ENCODE measurements at places on chromosomes 7 and 10.

DNA sequence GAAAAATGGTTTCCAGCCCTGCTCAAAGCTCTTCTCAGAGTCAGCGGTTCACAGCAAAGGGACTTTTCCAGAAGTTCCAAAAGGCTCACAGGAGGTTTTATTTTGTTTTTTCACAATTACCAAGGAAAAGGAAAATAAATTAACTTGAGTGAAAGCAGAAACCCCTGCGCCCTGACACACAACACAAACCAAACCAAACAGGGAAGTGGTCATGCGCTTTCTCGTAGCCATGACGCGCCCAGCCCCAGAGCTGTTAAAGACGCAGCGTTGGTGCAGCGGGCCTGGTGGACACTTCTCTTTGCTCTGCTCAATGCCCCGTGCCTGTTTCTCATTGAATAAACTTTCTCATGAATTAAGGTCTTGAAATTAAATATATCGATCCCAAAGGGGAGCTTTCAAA, 134.4 kb upstream of the LYZL2 start:
- no peak for DNase-seq

DNA sequence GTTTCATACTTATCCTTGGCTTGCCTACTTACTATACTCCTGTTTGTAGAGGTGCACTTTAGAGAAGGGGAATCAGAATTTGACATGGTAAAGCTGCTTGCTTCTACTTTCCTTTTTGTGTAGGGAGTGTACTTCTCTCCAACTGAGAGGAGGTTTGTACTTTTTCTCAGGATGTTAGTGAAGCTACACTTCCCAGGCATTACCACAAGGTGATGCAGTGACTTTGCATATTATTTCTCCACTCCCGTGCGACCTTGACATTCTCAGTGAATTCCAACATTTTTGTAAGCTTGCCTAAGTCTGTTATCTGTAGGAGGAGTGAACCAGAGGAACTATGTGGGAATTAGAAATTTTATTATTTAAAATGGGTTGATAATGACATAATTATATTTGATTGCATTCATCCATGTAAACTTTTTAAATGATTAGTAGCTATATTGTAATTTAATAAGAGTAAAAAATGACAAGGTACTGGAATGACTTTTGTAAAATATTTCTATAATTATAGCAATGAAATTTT, 5.2 kb downstream of the TAX1BP1 start:
- DNase-seq, result peak; percentile 46

DNA sequence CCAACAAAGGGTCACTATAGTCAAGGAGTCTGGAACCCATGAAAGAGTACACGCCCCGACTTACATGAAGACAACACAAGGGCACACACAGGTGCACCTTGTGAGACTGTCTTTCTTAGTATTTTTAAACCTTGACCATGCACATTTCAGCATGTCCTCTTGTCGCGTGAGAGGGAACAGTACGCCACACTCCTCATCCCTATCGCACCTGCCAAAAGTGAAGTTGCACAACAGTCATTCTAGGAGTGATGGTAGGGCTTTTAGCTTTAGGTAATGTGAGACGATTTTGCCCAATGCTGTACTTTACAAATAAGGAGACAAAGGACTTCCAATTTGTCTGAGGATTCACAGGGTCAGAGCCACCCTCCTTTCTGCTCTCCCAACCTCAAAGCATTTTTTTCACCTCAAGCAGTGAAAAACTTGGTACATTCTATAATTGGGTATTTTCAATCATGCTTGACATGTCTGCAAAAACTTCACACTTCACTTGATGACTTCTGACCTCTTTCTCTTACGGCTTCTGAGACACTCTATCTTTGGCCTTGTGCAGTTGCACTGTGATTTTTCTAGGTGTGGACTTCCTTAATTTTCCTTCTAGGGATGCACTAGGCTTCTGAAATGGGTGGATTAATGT, 173.9 kb upstream of the GRB10 start:
- no peak for DNase-seq

- DNase-seq, result no peak
These were observed 99.6 kb downstream of the LMBR1 start for GRCh38 chr7:156793334-156793733.

GRCh38 chr10:121764233-121764942, 163.4 kb downstream of the ATE1 start:
- DNase-seq, result no peak

DNA sequence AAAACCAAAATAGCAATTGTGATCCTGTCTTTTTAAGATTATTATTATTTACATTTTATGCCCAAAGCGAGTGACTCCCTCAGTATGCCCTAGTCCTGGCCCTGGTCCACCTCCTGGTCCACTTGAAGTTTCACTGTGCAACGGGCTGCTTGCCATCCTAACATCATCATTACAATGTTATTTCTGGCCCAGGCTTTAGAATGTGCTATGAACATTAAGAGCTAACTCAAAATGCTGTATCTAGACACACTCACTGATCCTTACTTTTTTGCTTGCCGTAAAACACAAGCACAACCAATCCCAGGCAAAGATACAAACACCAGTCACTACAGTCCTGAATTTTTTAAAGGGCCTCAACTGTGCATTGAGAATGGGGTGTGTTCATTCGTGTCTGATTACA, 38.4 kb downstream of the RHOBTB1 start:
- peak; percentile 30 for DNase-seq

- no peak for DNase-seq
These were observed 224.1 kb downstream of the SLC25A13 start for GRCh38 chr7:96097835-96098234.

DNA sequence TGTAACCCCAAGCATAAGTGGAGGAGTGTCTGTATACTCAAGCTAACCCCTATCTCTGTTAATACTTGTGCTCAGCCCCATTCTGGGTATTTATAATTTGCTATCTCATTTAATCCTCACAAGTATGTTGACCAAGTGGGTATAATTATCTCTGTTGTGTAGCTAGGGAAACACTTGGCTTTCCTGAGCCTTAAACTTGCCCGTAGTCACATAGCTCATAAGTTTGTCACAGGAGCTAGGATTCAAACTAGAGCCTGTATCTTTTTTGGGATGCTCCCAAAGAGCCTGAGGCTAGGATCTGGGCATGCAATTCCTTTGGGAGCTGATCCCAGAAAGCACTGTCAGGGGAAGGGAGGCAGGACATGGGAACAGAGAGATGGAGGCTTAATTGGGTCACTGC, 377.4 kb downstream of the GALNT17 start:
- no peak for DNase-seq

- no peak for DNase-seq
These were observed 58.0 kb upstream of the PFKP start for GRCh38 chr10:3009341-3009740.

- DNase-seq, result no peak
These were observed 59.4 kb upstream of the MKI67 start for GRCh38 chr10:128185627-128186026.

- DNase-seq, result no peak
These were observed 2.6 kb downstream of the ST7 start for GRCh38 chr7:116955801-116956476.

DNA sequence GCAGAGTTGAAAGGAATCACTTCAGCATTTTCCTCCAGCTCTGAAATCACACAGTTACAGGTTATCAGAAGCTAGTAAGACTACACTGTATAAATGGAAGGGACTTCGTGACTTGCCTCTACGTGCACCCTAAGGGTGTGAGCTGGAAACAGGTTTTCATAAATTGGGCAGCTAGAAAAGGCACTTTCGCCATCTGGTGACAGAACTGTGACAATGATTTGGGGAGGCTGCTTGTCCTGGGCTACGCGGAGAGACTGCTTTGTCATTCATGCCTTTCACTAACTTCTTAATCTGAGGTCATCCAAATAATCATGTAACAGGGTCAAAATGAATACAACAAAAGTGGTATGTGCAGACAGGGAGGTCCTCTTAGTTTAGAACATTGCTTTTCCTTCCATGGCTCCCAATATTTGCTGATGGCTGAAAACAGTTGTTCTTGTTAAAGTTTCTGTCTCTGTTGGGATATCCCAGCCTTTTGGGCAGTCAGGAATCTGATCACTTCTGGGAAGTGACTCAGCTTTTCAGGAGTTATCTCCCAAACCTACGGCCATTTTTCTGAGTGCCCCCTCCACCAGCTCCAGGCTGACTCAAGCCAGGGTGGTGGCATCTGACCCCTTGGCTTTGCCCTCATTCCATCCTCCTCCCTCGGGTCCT, 17.8 kb downstream of the VWC2 start:
- DNase-seq, result no peak

- no peak for DNase-seq
These were observed 212.3 kb downstream of the DNAJC1 start for GRCh38 chr10:21791276-21791675.

DNA sequence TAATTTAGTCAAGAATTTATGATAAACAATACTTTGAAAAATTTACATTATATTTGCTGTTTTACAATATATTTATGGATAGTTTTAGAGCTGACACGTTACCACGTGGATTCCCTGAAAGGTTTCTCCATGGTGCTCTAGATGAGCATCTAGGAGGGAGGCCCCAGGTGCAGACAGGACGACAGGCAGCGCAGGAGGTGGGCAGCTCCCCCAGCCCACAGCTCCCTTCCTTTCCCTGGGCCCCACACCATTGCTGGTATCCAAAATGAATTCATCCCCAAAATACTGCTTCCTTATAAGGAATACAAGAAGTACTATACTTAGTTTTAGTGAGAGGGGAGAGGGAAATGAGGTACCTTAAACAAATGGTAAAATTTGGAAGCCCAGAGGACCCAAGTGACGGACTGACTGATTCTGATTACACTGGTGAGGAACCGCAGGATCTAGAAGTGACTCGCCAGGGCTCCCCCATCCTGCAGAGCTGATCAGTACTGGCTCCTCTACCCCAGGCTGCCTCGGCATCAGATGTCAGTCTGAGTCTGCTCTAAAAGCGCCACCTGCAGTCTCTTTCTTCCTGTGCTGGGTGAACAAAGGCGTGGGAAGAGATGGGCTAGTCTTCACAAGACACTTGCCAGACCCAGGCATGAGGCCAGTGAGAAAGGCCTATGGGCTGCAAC, 89.2 kb downstream of the DLG5 start:
- peak; percentile 41 for DNase-seq

- no peak for DNase-seq
These were observed 15.0 kb upstream of the RNF32 start for GRCh38 chr7:156625580-156625979.

DNA sequence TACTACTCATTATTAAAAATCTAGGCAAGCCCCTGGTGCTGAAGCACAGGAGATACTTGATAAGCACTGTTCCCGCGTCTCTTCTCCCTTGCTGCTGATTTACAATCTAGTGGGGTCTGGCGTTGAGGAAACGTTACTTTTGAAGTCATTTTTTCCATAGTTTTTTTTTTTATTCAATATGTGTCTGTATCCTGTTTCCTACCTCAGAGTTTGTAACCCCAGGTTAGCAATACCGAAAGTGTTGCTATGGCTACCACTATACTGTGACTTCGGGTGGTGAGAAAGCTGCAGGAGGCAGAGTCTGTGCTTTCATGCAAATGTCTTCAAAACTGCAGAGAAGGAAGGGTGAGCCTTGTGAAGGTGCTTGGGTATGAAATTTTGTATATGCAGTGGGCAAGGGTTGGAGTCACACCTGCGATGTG, 458.8 kb upstream of the GHITM start:
- DNase-seq, result no peak

DNA sequence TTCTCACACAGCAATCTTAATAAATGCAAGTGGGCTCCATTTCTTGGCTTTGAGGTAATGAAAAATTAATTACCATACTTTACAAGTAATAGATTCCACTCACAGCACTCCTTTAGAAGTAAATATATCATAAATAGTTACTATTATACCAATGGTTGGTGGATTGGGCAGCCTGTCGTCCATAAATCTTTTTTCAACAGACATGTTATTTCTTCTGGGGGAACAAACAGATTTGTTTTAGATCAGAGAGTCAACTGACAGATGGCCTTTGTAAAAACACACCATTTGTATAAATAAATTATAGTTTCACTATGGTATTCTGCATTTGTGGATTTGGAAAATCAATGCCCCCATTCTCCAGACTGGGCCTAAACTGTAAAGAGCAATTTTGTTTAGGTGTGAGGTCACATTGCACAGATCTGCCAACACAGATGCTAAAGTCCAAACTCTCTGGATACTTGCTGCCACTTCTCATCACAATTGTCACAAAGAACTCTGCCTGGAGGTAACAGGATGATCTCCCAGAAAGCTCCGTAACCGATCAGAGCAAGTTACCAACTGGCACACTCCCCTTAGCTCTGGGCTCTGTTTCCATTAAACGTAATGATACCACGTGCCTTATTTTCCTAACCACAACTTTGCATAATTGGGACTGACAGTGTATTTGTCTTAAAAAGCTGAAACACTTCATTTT, 4.5 kb upstream of the MACROH2A2 start:
- no peak for DNase-seq

DNA sequence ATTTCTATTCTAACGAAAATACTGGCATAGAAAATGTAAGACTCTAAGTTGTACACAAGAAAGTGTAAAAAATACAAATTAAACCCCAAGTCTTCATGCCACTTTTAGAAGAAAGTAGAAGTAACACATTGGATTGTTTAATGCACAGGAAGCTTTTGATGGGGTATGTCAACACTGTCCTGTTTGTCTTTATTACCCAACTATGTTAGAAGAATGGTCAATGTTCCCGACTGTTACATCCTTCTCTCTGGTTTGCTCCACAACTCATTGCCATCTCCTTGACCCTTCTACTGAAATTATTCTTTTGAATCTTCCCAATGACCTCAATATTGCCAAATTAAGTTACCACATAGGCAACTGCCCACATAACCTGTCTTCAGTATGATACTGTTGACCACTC, 35.8 kb downstream of the COL28A1 start:
- no peak for DNase-seq

GRCh38 chr10:119640875-119641526, 10.2 kb upstream of the BAG3 start:
- DNase-seq, result no peak

DNA sequence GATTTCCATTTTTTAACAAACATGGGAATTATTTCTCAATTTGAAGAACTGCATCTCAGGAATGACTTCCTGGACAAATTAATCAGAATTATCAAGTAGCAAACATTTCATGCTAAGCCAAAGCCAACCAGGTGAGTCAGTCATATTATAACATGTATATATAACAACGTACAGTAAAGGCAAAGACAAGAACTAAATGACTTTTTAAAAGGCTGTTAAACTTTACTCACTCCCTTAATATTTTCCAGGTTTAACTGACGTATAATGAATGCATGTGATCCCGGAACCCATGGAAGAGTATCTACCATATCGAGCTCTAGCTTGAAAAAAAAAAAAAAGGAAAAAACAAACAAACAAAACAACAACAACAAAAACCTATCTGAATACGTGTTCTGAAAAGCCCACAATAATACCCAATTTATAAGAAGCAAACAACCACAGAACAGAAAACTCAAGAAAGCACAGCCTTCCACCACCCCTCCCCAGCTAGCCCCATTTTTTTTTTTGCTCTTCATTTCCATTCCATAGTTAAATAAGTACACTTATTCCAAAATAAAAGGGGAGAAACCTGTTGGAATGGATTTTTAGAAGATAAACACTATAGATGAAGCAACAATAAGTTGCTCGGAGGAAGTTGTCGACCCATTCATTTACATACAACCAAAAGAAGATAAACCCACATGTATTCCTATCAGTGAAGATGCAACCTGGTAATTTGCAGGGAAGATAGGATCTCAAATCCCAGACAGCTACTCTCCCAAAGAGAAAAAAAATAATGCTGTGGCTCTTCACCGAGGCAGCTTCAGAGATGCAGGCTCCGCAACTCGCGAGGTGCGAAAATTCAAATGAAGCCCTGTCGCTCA, 537 bp downstream of the NAPEPLD start:
- no peak for DNase-seq
